ENCODE measurements at places on chromosomes 11 and 22.
A peak's percentile ranks its signal among the peaks of the same experiment; 100 is the strongest.

DNA sequence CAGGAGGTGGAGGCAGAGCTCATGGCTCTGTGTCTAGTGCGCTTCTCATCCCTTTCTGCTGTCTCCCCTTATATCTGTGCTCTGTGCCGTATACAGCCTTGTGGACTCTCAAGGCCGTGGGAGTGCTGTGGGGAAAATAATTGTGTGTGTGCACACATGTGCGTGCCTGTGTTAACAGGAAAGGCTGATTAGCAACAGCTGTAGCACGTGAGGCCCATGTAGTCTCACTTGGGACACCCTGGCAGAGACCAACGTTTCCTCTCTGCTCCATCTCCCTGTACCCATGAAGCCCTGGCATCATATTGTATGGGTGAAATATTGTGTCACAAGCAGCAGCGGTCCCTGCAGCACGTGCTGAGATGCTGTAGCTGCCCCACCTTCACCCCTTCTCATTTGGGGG lies 109.3 kb downstream of the LRRC32 start:
- no peak for DNase-seq

DNA sequence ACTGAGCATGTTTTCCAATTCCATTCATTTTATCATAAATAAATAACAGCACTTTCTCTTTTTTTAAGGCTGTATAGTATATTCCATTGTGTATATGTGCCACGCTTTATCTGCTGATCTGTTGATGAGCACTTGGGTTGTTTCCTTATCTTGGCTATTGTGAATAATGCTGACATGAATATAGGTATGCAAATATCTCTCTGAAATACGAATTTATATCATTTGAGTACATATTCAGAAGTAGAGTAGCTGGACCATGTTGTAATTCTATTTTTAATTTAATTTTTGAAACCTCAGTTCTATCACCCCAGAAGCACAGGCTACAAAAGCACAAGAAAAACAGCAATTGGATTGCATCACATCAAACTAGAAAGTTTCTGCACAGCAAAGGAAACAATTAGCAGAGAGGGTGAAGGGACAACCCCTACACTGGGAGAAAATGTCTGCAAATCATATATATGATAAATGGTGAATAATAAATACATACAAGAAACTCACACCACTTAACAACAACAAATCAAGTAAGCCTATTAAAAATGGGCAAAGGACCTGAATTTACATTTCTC lies 43.4 kb downstream of the XKR3 start:
- no peak for DNase-seq

DNA sequence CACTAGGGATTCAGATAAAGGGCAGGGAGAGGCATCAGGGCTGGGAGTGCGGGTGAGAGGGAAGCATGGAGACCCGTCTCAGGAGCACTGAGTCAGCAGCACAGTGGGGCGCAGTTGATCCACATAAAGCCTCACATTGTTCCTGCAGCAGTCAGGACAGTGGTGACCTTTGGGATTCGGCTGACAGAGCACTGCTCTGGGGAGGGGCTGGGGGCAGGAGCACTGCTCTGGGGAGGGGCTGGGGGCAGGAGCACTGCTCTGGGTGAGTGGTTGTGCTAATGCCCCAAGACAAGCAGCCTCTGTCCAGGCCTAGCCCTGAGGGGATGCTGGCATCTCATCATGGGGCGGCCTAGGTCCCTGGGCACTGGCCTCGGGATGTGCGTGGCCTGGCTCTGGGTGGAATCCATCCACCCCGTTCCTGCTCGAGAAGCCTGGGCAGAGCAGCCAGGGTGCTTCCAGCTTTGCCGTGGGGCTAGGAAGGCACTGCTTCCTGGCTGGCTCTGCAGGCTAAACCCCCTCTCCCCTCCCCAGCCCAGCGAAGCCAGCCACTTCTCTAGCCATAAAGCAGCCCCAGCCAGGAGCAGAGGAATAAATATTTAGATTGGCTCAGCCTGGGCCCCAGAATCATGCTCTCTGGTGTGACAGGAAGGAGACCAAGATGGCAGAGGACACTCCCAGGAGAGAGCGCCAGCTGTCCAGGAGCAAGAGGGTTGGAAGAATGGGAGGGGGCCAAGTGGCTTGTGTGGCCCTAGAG lies 7.3 kb downstream of the OAF start:
- DNase-seq, result no peak

- peak; percentile 23 for DNase-seq
These were observed 2.2 kb downstream of the SPI1 start for GRCh38 chr11:47376107-47376524.

GRCh38 chr11:67320011-67320410 lies 16.7 kb downstream of the SSH3 start:
- DNase-seq, result no peak

GRCh38 chr11:125376856-125377255 lies 119.2 kb downstream of the FEZ1 start:
- no peak for DNase-seq

DNA sequence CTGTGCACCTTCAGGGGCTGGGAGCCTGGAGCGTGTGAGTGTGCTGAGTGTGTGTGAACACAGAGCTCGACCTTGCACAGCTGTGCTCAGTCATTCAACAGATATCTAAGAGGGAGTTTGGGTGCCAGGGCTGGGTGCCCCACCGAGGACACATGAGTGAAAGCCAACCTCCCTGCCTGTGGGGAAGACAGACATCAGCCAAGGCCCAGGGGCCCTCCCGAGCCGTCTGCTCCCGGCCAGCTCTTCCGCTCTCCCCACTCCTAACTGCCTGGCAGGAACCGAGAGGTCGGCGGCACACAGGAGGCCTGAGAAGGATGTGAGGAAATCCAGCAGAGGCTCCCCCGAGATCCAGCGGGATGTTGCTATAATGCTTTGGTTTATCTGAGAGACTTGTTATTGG lies 32.0 kb downstream of the CERK start:
- DNase-seq, result no peak

DNA sequence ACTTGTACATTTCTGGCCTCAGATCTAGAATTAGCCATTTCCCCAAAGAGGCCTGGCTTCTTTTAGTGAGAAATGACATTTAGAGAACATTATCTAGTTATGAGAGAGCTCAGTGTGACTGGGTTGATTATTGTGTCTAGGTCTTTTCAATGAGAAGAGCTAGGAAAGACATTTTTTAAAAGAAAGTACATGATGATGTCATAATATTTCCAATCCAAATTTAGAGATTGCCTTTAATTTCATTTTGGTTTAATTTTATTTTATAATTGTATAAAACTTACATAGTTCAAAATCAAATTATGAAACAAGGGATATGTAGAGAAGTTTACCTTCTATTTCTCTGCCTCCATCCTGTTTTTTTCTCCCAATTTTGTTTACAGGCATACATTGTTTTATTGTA lies 354.9 kb downstream of the TMEM135 start:
- no peak for DNase-seq

- no peak for DNase-seq
These were observed 7.3 kb upstream of the PDE2A start for GRCh38 chr11:72681226-72682153.

Data from epithelial cell of proximal tubule (primary cell).